ENCODE measurements at places on chromosomes 6 and 20. TPM values are rescaled to one million over a fixed set of nuclear protein-coding genes. Genes with fewer than 3 reads are reported as not detected.

DNA sequence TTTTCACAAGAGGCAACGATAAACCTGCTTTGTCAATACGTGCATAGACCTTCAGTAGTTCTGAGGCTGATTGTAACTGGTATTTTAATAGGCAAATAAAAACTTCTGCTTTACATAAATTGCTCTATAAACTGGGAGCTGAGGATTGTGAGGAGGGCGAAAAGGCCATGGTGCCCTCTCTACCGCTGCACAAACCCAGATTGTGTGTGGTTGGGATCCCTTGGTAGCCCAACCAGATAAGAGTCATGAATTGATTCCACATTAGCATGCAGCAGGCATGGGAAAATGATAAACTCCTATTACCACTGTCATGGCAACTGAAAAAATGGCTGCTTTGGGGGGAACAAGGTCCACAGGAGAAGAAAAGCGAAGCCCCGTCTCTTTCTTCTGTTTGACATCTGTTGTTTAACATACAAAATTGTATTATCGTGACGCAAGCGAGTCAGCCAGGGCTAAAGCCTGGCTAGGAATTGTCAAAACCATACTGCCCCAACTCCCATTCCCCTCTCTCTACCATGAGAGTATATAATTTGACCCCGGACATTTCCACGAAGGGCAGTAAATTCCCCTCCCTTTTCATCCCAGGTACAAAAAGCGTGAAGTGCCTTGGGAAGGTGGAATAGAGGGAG, 157.8 kb upstream of the SALL4 start:
- no peak for DNase-seq

- DNase-seq, result no peak
Measured at GRCh38 chr6:1941534-1941933, 303.9 kb downstream of the GMDS start.

- no peak for DNase-seq
Measured at GRCh38 chr6:30364591-30364990, 19.6 kb downstream of the RPP21 start.

DNA sequence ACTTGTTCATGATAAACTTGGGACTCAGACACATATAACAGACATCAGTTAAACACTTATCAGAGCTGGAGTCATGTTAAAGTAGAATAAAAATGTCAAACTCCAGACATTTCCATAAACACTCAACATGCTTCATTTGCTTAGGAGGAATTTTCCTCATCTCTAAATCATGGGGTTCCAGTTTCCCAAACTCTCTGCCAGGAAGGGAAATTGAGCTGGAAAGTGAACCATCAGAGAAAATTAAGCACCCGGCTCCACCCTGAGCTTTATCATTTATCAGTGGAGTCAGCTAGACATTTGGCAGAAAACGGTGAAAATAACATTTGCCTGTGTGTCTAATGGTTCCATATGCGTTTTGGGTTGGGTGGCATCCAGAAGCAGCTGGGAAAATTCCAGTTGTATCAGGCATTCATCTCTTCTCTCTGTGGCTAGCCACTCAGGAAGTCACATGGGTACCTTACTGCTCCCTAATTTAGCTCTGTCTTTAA, 25.3 kb upstream of the ZNFX1 start:
- DNase-seq, result no peak

DNA sequence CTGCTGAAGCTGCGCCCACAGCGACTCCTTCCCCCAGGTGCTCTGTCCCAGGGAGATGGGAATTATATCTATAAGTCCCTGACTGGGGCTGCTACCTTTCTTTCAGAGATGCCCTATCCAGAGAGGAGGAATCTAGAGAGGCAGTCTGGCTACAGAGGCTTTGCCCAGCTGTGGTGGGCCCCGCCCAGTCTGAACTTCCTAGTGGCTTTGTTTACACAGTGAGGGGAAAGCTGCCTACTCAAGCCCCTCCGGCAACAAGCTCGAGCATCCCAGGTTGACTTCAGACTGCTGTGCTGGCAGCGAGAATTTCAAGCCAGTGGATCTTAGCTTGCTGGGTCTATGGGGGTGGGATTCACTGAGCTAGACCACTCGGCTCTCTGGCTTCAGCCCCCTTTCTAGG, 152.5 kb upstream of the MAP3K7 start:
- DNase-seq, result no peak

DNA sequence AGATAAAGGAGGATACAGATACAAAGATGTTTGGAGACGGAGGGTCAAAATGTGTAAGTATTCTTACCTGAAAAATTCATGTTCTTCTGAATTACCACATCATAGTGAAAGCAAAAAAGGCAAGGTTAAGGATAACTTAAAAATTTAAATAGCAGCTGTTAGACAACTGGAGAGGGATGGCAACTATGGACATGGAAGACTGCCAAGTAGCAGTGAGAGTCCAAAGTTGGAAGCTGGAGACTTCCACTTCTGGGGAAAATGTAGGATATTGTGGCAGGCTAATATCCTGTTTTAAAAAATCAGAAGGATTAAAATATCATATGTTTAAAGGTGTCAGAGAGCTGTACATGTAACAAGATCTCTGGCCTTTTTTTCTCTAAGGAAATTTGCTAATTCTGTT, 29.8 kb downstream of the SYCP2 start:
- DNase-seq, result no peak

DNA sequence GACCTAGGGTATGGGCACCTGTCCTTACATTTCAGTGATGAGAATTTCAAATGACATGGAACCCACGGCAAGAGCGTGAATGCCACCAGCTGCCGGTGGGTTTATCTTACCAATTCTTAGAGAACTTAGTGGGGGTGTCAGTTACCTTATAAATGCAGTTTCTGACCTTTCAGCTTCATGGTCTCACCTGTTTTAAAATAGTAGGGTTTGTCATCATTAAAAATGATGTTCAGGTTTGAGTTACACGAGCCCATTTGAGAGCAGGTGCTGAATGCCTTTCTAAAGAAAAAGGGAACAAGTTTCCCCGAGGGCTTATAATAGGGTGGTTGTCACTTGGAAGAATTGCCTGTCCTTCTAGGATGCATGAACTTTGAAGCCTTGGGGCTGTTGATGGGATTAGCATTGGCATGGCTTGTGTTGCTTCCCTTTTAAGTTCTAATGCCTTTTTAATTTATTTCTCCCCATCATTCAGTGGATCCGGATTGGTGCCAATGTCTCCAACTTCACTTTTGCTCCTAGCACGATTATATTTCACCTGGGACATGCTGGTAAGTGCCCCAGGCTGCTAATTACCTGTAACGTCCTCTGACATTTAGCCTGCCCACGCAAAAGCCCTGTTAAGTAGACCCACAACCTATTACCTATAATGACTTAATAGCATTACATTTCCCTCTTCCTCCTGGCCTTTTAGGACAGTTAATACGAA, 27.9 kb downstream of the GHRH start:
- no peak for DNase-seq

DNA sequence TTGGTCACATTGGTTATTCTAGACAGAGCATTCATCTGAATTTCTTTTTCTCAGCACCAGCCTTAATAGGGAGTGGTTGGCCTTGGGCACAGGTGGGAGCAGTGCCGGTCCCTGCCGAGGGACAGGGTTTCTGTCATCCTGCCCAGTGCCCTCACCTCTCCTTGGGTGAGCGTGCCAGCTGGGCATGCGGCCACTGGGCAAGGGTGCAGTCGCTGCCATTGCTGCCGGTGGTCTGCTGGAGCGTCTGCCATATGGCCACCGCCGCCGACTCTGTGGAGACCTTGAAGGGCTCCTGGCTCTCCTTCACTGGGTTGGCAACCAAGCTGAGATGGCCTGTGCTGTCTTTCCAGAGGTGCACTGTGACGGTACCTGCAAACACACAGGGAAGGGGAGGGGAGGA, 16.4 kb upstream of the UQCC2 start:
- no peak for DNase-seq

DNA sequence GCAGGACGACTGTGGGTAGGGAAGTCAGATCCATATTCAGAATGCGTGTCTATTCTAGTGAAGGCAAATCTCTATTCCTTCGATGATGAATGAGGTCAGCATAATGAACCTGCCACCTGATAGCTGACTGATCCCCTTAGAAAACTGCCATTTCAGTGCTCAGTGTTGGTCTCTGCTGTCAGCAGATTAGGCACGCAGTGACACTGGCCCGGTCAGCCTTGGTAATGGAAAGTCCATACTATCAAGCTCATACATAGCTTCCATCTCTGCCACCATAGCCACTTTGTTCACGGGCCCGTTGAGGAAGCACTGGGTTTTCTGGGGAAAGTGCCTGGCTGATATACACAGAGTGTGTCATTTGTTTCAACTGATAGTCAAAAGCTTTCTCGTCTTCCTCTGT, 54.0 kb downstream of the C6orf52 start:
- no peak for DNase-seq

DNA sequence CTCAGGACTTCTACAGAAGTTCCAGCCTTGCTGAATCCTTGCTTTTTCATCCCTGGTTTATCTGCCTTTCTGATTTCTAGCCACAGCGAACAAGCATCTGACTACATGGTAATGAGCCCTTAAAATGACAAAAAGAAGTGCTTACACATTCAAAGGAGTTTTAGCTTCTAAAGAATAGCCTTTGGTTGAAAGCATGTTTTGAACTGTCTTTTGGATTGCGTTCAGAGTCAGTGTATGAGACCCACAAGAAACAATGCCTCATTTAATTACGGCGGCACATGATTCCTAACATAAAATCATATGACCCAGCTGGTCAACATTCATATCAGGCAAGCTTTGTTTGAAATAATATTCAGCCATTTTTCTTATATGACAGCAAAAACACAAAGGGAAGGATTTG, 784.2 kb downstream of the KIF16B start:
- DNase-seq, result no peak

DNA sequence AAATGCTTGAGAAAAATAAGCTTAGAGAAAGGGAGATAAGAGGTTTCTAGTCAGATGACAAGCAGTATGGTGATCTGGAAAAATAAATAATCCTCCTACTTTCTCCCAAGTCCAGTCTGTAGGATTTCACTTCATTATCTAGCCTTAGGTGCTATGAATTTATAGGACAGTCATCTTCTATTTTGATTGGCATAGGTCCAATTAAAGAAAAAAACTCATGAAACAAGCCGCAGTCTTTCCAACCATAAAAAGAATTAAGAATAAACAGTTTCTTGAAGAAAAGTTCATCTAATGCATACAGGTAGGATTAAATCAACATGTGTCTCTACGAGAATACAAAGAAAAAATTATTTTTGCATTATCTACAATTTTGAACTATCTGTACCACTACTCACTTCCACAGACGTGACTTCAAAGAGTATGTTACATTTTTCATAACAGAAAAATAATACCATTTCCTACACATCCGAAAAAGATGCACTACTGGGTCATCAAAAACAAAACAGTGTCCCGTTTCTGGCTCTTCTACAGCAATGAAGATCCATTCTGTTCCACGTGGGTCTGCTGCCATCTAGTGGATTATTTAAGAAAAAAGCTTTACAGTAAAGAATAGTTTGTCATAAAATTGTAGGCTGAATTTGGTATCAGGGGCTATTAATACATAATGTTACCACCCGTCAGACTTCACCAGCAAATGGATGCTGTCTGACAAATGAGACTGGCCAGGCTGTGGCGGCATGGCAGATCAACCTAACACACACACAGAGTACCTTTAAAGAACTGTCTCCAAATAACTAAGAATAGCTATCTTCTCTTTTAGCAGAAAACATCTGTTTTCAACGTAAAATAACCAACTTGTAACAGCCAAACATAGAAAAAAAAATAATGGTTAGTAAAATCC, 28.9 kb downstream of the STX7 start:
- DNase-seq, result peak; percentile 79

Gene HLA-DRB5
- total RNA-seq, result not detected

Gene PRICKLE4
- 6.9 TPM for total RNA-seq

Gene MUCL3
- not detected for total RNA-seq

Gene GATA5
- not detected for total RNA-seq

Gene COL21A1
- 0.05 TPM for total RNA-seq

Gene PTK6
- total RNA-seq, result under 0.01 TPM

Gene PRL
- not detected for total RNA-seq

Measured in dermis blood vessel endothelial cell (primary cell).